Stimulated activated CD4-positive, alpha-beta T cell treated with anti-CD3 and anti-CD28 coated beads, Interleukin-15, amount 100 ng/mL, for 1 hour (primary cell): ENCODE measurements at places on chromosomes 2 and 18.

- no peak for DNase-seq
Observed at GRCh38 chr2:164839914-164840457, 1.6 kb downstream of the COBLL1 start.

DNA sequence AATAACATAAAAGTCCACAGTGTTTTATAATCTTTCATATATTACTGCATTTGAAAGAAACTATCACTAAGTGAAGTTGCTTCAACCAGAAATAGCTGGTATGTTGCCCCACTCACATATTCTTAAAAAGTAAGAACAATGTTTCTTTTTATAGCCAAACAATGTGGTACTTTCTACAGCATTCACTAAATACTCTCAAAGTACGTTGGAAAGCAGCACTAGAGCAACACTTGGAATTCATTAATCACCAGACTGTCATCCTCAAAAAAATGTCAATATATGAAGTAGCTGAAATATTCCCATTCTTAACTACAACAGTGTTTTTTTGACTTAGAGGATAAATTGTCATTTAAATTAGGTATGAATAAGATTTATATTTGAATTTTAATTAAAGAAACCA lies 32.8 kb downstream of the COBLL1 start:
- DNase-seq: no peak

GRCh38 chr2:163528640-163529217 lies 207.1 kb downstream of the FIGN start:
- DNase-seq: no peak

DNA sequence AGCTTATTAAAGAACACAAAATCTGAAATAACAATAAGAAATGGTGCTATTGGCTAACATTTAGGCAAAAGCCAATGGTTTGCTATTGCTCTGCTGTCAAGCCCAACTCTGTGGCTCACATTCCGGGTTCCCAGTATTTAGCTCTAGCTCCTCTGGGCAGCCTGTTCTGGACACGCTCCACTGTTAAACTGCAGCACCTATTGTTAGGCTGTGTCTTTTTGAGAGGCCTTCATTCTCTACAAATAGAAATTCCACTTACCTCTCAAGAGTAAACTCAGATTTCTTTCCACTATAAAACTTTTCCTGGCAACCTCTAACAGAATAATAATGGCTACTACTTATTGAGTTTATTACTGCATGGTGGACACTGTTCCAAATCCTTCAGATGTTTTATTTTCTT lies 3.7 kb upstream of the KLHL14 start:
- DNase-seq: no peak

GRCh38 chr2:238172439-238172838 lies 13.7 kb downstream of the ERFE start:
- no peak for DNase-seq

GRCh38 chr2:36355890-36356297 lies 316 bp downstream of the CRIM1 start:
- DNase-seq: no peak

DNA sequence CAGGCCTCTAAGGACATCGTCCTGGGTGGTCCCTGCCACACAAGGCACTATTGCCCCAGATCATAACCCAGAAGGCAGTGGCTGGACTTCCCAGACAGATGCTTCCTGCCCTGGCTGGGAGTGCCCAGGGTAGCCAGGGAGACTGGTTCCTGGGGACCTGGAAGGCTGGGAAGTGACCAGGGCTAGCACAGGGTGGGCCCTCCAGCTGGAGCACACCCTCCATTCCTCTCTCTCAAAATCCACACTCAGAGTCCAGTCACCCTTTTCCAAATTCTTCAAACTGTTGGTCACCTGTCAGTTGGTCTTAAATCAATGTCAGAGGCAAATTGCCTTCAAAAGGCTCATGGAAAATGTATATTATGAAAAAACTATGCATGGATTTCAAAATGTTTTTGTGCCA lies 11.6 kb upstream of the TUBB6 start:
- DNase-seq: no peak

DNA sequence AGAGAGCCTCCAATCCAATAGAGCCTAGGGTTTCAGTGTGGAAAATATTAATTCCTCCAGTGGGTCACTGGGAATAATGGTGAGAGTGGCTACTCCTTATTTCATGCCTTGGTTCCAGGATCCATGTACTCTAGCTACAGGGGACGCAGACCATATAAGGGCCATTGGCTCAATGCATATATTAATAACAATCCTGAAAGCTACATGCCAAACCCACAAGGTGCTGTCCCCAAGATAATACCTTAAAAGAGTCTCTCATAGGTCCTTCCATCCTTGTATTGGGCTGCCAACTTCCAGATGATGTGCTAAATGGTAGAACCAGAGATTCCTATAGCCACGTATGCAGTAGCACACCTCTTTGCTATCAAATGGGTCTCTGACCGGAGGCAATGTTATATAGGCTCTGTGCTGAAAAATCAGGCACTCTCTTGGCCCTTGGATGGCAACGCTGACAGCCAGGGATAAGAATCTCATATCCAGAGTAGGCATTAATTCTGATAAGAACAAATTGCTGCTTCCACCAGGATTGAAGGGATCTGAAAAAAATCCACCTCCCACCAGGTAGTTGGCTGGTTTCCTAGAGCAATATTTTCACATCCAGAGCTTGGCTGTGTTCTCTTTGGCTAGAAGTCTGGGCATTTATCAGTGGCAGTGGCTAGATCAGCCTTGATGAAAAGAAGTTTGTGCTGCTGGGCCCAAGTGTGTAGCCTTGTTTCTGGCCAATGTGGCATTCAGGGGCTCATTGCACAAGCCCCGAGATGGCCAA lies 218.1 kb upstream of the MGAT5 start:
- no peak for DNase-seq

DNA sequence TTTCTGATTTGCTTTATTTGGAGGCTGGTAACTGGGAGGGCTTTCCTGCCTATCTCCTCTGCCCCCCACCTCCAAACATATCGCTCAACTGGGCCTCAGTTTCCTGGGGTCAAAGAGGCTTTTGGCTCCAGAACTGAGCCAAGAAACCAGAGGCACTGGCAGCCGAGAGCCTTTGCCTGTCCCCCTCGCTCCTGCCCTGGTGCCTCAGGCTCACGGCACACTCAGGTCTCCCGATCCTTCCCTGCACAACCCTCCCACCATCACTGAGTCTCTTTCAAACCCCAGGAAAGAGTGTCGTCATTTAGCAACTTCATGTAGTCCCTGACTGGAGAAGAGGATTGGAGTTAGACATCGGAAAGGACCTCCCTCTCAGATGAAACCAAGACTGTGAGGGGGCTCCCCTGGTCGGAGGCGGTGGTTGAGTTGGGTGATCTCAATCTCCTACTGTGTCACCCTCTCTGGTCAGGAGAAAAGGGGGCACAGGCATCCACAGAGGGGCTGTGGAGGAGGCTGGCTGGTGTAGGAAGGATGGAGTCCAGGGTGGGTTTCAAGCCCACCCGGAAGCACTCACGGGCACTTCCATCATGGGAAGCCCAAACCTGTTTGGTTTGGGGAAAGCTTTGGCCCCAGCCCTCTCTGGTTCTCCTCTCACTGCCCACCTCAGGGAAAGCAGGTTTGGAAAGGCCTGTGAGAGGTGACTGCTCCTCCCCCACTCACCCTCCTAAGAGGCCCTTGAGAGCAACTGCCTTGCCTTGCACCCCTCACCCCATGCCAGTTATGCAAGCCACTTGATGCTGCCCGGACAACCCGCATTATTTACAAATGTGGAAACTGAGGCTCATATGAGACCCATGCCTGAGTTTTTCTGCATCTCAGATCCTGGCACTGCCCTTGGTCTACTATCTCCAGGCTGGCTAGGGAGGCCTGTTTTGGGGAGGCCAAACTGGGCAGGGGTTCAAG lies 62.3 kb downstream of the TNS1 start:
- DNase-seq: no peak

DNA sequence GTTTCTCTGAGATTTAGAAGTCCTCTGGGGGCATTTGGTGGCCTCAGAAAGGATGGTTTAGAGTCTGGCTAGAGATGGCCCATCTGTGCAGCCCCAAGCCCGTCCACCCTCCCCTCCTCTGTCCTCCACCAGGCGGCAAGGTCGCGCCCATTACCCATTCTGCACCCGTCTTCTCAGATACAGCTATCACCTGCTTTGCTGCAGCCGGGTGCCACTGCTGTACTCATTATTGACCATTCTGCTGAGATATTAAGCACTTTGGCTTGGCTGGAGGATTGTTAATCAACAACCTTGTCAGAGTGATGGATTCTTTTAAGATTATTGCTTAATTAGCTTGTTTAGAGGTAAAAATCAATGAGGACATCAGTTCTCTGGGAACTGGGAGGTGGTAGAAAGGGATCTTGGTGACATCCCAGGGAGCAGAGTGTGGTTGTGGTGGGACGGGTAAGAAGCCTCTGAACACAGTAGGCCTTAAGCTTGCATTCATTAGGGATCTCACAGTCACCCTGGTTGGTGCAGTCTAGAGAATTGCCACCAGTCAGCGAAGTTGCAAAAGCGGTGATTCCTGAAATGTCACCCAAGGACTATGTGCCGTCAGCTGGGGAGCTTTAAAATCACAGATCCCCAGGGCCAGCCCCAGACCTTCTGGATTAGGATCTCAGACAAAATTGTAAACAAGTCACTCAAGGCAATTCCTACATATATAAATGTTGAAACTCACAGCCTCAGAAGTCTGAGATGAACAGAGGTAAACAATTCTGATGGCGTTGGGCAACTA lies 90.9 kb downstream of the CAPN13 start:
- DNase-seq: no peak

- DNase-seq: no peak
Observed at GRCh38 chr2:133977405-133977804, 276.5 kb upstream of the MGAT5 start.

GRCh38 chr2:240777456-240778212 lies 42.4 kb downstream of the KIF1A start:
- no peak for DNase-seq

DNA sequence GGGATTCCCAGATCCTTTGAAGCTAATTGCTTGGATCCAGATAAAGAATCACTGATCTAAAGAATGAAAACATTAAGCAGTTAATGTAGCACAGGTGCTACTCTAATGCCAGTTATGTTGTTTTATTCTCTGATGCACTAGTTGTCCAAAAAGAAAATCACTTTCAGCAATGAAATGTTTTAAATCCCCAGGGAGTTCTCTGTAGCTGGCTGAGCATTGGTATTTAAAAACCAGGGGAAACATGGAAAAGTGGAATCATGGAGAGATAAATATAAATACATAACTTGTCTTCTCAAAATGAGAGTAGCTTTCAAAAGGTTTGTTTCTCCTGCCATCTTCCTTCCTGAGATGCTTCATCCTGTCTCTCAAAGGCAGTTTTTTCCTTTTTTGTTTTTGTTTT lies 37.7 kb downstream of the CD302 start:
- DNase-seq: no peak

DNA sequence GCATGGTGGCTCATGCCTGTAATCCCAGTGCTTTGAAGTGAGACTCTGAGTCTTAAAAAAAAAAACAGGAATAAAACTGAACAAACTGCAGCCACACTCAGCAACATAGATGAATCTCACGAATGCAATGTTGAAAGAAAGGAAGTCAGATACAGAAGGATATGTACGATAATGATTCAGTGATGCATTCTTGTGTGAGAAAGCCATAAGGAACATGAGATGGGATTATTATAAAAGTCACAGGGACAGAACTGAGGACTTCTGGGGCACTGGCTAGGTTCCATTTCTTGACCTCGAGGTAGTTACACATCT lies 56.9 kb upstream of the SMAD2 start:
- no peak for DNase-seq

- DNase-seq: no peak
Observed at GRCh38 chr2:65498396-65498795, 66.0 kb upstream of the SPRED2 start.

DNA sequence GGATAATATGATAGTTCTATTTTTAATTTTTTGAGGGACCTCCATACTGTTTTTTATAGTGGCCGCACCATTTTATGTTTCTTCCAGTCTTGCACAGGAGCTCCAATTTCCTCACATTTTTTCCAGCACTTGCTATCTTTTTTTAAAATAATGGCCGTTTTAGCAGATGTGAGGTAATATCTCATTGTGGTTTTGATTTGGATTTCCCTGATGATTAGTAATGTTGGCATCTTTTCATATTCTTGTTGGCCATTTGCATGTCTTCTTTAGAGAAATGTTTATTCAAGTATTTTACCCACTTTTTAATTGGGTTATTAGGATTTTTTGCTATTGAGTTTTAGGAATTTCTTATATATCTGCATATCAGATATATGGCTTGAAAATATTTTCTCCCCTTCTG lies 29.9 kb upstream of the NAPG start:
- no peak for DNase-seq

DNA sequence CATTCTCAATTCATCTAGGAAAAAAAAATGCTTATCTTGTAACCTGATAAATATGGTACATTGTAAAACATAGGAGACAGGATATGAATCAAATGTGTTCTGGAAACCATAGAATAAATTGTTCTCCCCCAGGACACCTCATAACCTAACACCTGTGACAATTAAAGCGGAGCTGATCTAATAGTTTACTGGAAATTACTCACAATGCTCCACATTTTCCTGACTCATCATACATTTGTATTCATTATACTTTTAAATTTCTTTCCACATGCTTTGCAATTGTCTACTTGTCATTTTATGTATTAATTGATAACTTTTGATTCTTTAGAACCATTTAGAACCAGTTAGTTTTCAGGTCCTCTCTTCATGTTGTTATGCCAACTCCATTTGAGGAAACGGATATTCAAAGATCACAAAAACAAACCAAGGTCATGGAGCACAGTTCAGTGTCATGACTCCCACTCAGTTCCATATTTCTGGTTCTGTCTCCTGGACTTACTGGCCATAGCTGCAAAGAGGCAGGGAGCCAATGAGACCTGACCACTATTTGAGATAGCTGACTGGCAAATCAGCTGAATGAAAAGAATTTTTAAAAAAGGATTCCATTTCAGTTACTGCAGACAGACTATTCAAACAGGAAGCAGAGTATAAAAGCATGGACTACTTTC lies 128.5 kb downstream of the CALCRL start:
- DNase-seq: no peak

DNA sequence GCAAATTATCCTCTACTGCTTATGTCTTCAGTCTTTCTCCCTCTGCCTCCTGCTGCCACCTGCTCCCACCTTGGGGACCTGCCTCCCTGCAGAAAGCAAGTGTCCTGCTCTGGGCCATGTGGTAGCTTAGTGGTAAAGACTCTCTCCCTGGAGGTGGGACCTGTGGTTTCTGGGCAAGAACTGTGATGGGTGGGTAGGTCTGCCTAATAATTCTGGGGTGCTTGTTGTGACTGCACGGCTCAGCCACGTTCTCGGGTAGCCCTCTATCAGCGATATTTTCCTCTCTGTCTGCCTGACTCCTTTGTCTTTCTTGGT lies 16.4 kb upstream of the CD28 start:
- no peak for DNase-seq

GRCh38 chr2:146624430-146625160 lies 1220.2 kb upstream of the ACVR2A start:
- DNase-seq: no peak

- no peak for DNase-seq
Observed at GRCh38 chr2:164205347-164205746, 415.9 kb downstream of the GRB14 start.

GRCh38 chr2:27464443-27464842 lies 22.3 kb downstream of the KRTCAP3 start:
- DNase-seq: no peak
